ENCODE measurements at places on chromosomes 13 and 19.
A peak's percentile ranks its signal among the peaks of the same experiment; 100 is the strongest.

GRCh38 chr13:42967660-42968059 is 24.4 kb downstream of the EPSTI1 start:
- DNase-seq: no peak

DNA sequence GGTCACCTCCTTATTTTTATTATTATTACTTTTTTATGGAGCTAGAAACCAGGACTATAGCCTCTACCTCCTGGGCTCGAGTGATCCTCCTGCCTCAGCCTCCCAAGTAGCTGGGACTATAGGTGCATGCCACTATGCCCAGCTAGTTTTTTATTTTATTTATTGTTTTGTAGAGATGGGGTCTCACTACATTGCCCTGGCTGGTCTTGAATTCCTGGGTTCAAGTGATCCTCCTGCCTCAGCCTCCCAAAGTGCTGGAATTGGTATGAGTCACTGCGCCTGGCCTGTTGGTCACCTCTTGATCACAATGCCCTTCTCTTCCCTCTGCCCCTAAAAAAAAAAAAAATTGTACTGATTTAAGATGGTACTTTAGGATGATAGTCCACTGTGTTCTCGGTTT is 20.4 kb downstream of the MRPS12 start:
- no peak for DNase-seq

DNA sequence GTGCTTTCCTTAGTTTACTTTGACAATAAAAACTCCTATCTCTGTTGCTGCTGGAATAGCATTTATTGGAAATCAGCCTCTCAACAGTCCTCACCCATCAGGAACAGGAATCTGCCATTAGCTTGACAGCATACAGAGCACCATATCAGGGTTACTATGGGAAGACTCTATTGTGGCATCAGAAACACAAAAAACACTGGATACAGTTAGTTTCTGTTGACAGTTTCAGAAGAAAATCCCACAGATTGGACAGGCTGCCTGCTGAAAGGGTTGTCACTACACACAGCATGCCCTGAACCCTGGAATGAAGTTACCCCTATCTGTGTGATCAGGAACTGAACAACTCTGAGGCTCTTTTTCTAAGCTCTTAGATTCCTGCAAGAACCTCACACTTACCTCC is 172.7 kb downstream of the ENOX1 start:
- DNase-seq: no peak

DNA sequence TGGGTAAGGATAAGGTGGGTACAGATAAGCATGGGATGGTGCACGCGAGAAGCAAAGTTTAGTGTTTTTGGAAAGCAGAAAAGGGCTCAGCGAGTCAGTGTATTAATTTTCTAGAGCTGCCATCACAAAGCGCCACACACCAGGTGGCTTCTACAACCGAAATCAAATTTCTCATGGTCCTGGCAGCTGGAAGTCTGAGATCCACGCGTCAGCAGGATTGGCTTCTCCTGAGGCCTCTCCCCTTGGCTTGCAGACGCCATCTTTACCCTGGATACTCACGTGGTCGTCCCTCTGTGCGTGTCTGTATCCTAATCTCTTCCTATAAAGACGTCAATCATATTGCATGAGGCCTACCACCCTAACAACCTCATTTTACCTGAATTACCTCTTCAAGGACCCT is 51.5 kb upstream of the USP29 start:
- DNase-seq: no peak

DNA sequence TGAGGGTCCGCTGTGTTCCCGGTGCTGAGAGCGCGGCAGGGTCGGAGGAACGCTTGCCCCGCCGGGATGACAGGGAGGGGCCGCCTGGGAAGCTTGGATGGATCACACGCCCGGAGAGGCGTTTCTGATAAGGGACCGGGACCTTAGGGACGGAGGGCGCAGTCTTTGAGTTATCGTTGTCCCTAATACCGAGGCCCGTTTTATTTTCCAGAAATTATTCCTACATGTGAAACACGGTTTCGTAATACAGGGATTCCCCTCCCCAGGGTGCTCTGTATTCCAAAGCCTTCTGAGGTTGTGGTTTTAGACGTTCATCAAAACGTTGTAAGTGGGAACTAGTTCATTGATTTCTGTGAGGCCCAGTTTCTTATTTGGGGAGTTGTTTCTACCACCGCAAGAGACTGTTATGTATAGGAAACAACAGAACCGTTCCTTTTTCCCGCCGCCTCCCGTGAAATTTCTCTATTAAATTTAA is 752 bp downstream of the PDCD5 start:
- no peak for DNase-seq

GRCh38 chr13:68748038-68748437 is 1359.6 kb upstream of the ATXN8OS start:
- no peak for DNase-seq

- no peak for DNase-seq
These were observed 437.6 kb upstream of the ARGLU1 start for GRCh38 chr13:107005577-107005976.

- DNase-seq: no peak
These were observed 20.1 kb downstream of the FGF9 start for GRCh38 chr13:21690955-21691354.

DNA sequence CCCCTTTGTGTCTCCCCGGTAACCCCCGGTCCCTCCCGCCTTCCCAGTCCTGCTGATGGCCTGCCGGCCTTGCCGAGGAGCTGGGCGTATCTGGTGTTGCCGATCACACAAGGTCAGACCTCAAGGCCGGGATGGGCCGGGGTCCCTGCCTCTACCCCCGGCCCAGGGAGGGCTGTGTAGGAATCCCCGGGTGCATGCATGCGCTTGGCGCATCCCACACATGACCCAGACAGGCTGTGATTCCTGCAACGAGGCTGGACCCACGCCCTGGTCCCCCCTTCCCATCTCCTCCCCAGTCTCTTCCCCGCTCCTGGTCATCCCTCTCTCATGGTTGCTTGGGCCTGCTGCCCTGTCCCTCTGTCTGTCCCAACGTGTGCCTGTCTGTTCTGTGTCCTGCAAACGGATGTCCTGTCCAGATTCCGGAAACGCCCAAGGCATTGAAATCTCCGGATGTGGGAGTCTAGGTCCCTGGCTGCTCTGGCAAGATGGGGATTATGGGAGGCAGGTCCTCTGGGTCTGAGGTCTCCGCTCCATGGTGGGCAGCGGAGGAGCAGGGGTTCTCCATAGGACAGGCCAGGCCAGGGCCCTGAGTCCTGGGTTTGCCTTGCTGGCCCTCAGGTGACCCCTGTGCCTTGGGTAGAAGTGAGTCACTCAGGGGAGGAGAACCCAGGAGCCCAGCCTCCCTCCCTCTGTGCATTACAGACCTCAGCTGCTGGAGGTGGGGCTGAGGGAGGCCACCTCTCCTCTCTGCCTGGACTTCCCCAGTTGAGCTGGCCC is 1.6 kb downstream of the PKN1 start:
- no peak for DNase-seq

DNA sequence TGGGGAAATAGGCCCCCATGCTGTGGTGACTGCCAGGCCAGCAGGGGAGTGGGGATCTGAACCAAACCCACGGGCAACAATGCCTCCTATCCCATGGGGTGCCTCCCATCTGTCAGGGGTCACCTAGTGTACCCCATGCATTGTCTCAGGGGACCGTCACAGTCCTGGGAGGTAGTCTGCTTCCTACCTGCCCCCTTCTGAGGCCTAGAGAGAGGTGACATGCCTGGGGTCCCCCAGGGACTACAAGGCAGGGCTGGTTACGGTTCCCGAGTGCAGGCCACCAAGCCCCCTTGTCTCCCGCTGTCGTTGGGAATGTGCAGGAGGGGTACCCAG is 11.1 kb downstream of the NDUFB7 start:
- no peak for DNase-seq

GRCh38 chr13:87538366-87539052 is 132.7 kb upstream of the SLITRK5 start:
- DNase-seq: no peak

DNA sequence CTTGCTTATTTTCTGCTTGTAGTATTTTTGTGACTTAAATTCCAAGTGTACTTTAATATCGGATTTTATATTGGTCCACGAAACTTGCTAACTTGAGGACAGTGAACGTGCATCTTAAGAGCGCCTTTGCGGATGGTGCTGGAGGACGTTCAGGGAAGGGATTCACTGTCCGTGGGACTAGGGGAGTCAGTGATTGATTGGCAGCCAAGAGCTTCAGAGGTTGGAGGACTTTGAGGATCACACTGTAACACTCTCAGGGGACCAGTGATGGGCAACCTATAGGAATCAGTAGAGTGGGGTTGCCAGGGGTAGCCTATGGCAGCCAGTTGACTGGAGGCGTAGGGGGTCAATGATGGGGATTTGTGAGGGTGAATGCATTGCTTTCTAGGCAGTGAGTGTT is 516 bp downstream of the ZNF175 start:
- no peak for DNase-seq

GRCh38 chr13:37534676-37535075 is 63.9 kb downstream of the POSTN start:
- DNase-seq: no peak

DNA sequence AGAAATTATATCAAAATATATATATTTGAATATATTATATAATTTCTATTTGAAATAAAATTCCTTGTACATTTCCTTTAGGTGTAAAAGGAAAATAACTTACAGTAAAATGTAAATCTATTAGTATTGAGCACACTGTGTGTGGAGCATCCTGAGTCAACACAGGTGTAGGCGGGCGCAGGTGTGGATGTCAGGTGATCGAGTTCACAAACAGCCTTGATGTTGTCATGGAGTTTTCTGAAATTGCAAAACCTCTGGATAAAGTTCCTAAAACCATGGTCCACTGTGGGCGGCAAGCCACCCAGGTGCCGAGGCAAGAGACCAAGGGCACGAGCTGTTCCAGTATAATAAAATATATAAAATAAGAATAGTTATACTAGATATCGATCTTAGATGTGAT is 27.7 kb upstream of the MCF2L start:
- no peak for DNase-seq

DNA sequence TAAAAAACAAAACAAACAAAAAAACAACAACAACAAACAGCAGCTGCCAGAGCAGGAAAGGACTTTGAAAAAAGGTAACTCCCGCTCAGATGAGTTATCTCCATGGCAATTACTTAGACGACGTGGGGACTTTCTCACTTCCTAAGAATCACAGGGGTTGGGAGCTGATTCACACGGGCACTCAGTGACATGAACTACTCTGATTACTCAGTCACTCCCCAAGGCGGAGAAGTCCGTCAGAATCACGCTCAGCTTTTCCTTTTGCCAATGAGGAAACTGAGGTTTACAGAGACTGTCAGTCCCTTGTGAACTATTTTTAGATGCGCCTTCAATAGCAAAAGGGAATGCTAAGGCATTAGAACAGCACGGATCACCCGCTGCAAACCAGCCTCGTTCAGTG is 32.3 kb upstream of the MATK start:
- peak; percentile 55 for DNase-seq

- no peak for DNase-seq
These were observed 42.5 kb upstream of the INTS6 start for GRCh38 chr13:51495316-51495715.

GRCh38 chr19:36986601-36987000 is 70.5 kb downstream of the ZNF568 start:
- DNase-seq: no peak

GRCh38 chr19:46056536-46056935 is 15.7 kb upstream of the IGFL4 start:
- no peak for DNase-seq

DNA sequence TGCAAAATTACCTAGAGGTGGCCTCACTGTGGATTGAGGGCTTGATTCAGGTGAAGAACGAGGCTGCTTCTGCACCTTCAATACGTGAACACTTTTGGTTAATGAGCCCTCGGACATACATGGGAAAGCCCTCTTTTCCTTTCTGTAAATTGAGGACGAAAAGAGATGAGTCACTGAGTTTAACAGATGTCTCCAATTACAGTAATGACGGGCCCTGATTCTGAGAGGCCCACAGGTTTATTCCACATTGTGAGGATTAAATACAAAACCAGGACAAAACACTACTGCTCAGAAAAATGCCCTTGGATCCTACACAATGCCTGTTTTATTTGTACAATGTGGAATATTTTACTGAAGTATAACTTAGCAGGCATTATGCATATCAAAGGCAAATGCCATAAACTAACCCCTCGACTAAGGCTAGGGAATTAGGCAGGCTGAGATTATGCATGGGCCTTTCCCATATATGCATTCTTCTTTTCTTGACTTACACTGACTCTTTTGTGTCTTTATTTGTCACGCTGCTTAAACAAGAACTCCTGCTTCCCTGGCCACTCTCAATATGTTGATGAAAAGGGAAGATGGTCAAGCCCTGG is 819.9 kb downstream of the OLFM4 start:
- no peak for DNase-seq

DNA sequence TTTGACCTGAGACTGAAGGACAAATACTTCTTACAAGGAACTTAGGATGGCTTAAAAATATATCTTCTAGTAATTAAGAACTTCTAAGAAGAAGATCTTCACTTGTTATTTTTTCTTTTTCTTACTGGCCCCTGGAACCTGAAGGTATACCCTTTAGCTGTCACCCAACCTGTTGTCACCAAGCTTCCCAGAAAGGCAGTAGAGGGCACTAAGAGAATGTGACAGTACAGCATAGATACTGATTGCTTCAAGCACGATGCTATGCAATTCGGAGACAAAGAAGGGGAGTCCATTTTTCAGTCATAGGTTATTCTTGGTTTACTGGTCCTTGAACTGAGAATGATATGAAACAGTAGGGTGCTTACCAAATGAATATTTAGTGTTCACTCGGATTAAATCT is 208.3 kb upstream of the PCDH9 start:
- DNase-seq: no peak

DNA sequence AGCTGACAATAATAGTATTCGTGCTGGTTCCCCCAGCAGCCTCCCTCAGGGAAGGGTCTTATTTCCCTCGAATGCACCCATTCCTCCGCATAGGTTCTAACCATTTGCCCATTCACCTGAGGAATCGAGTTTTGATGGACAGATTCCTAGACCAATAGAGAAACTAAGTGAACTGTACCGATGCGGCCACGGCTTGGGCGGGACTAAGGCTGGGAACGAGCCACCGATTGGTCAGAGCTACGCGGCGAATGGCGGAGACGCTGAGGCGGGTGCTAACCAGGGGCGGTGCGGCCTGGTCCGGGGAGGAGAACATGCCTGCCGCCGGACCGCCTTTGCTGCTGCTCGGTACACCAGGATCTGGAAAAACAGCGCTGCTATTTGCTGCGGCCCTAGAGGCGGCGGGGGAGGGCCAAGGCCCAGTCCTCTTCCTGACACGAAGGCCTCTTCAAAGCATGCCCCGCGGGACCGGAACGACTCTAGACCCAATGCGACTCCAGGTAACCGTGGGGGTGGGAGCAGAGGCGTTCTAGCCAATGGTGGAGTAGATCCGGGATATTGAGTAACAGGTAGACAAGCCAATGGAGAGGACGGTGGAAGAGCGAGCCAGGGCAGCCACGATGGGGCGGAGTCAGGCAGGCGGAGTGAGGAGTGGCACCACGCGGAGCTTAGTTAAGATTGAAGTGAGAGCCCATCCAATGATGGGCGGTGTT is at the start of gene SWSAP1:
Gene SWSAP1, plus strand, starts transcription at position 234 of the 710 bp plus-strand sequence. Its CDS starts 15 bp downstream, at position 249.
- peak; percentile 94 for DNase-seq

- DNase-seq: peak; percentile 22
These were observed 82.4 kb downstream of the GGACT start for GRCh38 chr13:100506154-100506553.

DNA sequence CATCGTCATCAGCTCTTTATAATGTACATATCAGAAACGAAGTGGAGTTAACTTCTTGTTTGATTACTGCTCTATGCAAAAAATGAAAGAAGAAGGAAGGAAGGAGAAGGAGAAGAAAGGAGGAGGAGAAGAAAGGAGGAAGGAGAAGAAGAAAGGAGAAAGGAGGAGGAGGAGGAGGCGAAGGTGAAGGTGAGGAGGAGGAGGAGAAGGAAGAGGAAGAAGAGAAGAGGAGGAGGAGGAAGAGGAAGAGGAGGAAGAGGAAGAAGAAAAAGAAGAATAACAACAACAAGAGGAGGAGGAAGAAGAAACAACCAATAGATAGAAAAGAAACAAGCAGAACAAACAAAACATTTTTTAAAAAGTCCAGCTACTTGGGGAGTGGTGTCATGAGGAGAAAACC is 13.1 kb downstream of the NUFIP1 start:
- DNase-seq: no peak
